Left kidney (tissue), 8 donors: ENCODE measurements at places on chromosomes 12 and 14.
A peak's percentile ranks its signal among the peaks of the same experiment; 100 is the strongest.

DNA sequence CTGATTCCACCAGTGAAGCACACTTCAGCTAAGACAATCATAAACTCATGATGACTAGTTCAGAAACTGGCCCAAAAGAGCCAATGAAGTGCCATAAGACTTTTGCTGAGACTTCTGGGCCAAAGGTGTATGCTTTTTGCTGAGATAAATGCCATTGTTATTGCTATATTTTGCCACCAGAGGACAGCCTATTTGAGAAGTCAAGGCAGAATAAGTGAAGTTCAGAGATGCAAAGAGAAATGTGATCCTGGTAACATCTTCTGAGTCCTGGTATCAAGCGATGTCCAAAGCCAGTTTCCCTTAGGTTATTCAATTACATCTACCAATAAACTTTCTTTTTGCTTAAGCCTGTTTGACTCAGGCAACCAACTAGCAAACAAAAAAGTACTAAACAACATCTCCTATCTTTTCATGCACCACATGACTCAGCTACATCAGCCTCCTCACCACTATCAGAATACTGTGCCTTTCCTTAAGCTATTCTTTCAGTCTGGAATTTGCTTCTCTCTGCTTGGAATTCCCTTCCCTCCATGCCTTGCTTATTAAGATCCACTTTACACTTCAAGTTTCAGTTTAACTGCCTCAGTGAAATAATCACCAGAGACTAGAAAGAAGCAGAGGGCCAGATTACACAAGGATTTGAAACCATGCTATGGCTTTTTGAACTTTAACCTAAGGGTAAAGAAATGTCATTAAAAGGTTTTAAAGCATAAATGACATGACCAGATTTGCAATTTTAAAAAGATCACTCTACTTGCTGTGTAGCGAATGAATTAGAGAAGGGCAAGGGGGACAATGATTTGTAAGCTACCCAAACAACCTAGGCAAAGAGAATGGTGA, 14.0 kb downstream of the CRY1 start:
- no peak for DNase-seq

DNA sequence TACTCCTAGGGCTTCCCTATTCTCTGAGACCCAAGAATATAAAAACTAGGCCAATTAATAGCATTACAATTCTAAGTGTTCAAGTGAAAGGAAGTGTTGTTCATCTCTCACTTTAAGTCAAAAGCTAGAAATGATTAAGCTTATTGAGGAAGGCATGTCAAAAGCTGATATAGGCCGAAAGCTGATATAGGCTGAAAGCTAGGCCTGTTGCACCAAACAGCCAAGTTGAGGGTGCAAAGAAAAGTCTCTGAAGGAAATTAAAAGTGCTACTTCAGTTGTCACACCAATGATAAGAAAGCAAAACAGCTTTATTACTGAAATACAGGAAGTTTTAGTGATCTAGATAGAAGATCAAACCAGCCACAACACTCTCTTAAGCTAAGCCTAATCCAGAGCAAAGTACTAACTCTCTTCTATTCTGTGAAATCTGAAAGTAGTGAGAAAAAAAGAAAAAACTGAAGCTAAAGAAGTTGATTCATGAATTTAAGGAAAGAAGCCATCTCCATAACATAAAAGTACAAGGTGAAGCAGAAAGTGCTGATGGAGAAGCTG, 68.9 kb downstream of the SLC6A15 start:
- DNase-seq, result no peak

- no peak for DNase-seq
These were observed 46.5 kb downstream of the PTPRB start for GRCh38 chr12:70590549-70591226.

DNA sequence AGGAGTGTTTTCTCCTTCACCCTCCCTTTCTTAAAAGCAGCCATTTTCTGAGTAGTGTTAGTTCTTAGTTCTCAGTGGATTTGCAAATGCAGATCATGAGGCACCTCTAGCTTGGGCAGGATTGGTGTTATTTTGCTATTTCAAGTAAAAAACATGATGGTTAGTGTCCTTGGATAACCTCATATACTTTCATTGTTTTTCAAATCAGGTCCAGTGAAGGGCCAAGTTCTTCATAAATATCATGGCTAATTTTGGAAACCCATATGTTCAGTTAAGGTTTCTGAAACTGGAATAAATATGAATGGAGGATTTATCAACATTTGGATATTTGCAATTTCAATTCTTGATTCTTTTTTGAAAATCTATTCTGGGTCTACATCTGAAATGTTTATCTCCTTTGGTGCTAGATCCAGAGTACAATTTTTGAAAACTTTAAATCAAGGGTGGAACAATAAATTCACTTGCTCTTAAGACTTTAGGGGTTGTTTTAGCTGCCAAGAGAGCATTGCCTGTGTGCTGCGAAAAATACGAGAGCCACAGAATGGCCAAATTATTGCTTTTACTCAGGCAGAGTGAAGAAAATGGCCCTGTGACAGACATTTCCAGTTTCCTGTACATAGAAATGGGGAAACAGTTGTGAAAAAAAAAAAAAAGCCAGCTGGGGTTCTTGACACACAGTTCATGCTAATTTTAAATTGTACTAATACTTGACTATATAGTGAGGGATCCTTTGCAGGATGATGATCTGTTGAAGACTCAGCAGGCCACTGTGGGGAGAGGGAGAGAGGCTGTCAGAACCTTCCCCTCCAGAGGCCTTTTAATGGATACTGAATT, 104.6 kb downstream of the BICD1 start:
- no peak for DNase-seq

DNA sequence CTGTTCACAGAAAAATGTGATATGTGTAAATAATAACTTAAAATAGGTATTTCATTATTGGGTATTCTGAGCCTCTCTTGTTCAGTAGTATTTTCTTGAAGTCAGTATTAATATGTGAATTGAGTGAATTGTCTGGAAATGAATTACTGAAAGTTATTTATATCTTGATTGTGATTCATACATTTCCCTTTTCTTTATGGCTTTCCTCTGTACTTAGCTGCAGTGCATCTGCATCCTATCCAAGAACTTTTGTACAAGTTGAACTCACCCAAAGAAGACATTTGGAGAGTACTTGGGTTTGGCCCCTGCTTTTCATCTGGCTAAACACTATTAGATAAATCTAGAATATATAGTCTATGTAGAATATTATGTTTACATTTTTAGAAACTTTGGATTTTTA, 326.0 kb downstream of the RAD51B start:
- no peak for DNase-seq

DNA sequence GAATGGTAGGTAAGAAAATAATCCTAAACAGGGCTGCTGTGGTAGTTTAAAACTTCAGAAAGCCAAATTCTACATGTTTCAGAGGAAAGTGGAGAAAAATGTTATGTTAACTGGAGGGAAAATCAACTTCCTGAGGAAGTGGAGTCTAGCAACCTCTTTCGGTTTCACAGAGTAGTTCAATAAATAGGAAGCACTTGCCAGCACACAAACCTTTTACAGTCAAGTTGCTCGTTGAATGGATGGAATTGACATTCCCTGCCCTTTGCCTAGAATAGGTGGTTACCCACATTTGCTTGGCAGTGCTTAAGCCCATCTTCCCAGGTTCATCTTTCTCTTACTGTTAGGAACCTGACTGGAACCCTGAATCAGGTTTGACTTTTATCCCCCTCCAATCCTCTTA, 15.9 kb downstream of the ANKRD13A start:
- no peak for DNase-seq

DNA sequence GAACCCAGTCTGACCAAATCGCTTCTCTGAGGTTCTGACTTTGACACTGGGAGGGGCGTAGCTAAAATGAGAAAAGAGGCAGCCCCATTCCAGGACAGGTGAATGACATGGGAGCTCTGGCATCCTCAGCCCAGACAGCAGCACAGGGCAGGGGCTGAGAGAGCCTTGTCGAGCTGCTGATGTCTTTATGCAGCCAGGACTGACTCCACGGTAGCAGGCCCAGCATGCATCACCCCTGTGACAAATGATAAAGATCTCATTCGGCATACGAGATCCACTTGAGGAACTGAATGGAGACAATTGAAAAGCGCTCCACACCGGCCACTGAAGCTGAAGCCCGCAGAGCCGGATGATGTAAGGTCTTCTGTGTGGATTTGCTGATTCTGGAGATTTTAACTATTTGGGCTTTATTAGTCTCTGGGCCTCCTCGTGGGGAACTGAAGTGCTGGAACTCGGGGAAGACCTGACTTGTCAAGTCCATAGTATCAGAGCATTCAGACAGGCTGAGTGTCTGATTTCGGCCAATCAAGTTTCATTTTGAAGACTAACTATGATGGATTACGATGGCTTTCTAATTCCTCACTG, 56.9 kb upstream of the MAP1LC3B2 start:
- DNase-seq, result no peak

GRCh38 chr12:76470028-76470939, 89.3 kb downstream of the OSBPL8 start:
- no peak for DNase-seq

GRCh38 chr14:85399186-85399585, 130.8 kb upstream of the FLRT2 start:
- no peak for DNase-seq

DNA sequence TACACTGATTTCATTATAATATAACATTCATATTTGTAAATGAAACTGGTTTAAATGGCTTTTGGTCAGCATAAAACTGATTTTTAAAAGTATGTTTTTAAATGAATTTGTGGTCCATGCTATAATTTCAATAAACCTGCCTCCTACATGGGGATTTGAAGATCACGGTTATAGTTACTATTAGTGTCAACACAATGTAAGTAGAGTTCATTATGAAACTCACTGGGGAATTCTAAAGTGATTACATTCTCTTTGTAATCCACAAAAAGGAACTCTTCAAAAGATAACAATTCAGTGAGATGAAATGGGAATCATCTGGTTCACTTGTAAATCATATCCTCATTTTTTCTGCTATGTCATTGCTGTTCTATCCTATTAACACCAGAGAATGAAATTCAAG, 204.5 kb upstream of the G2E3 start:
- no peak for DNase-seq

DNA sequence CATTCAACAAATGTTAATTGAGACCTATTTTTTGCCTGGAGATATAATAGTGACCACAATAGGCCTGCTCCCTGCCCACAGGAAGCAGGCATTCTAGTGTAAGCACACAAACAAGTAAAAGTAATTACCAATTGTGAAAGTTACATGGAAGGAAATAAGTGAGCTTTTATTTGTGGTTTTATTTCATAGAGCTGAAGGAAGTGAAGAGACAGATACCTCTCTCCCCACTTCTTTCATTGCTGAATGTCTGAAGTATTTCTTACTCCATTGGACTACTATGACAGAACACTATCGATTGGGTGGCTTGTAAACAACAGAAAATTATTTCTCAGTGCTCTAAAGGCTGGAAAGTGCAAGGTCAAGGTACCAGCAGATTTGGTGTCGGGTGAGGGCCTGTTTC, 183.5 kb downstream of the PRKCH start:
- no peak for DNase-seq

DNA sequence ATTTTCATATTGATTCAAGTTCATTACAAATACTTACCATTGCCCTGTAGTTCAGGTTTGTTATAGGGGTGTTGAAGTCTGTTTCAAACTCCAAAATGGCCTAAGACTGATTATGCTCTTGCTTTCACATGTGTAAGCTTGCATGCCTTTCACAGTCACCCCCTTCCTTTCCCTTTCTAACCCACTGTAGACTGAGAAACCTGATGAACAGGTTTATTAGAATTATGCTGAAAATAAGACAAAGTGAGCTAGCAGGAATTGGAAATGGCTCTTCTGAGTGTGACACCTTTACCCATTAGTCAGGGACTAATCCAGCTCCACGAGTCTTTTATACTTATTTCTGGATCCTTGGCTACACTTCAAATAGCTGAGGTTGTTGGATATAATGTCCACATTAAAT, 38.9 kb downstream of the FBXO33 start:
- DNase-seq, result peak; percentile 19

- no peak for DNase-seq
These were observed 68.6 kb upstream of the RESF1 start for GRCh38 chr12:31890295-31891285.

- no peak for DNase-seq
These were observed 12.4 kb upstream of the EVL start for GRCh38 chr14:100052819-100053218.

DNA sequence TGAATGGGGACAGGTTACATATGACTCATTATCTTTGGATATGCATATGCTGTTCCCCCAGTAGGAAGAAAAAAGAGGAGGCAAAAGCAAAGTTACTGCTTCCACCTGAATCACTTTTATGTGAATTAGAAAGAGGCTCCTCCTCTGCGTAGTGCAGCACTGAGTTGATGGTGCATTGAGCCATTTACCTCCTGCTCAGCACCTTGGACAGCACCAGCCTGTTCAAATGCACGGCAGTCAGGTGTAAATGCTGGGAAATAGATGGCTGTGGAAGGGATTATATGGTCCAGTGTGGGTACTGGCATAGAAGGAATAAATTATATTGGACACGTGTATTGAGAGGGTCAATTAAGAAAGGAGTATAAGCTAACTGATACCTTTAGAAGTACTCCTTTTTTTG, 541.9 kb upstream of the SEL1L start:
- peak; percentile 73 for DNase-seq

GRCh38 chr14:105447651-105448640, 26.7 kb upstream of the CRIP2 start:
- no peak for DNase-seq

DNA sequence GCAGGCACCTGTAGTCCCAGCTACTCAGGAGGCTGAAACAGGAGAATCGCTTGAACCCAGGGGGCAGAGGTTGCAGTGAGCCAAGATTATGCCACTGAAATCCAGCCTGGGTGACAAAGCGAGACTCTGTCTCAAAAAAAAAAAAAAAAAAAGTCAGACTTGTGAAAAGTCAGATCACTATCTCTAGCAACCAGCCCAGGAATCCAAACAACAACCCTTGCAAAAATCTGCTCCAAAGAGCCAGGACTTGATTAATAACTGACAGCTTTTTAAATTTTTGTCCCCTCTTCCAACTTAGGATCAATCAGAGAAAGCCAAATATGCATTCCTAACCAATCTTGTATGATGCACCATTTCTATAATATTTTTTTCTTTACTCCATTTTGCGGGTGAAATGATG, 7.7 kb upstream of the NFATC4 start:
- DNase-seq, result no peak

- no peak for DNase-seq
These were observed 55.6 kb upstream of the DIO2 start for GRCh38 chr14:80266930-80267329.
